NCI-H1436 (cell line): ENCODE measurements at places on chromosomes 5 and 9.

GRCh38 chr5:74640450-74640953 lies at the start of gene ENC1:
Gene ENC1, minus strand, starts transcription at chr5:74640728. Its CDS starts 4,243 bp downstream, at chr5:74636485.
- peak; percentile 90 for DNase-seq

- no peak for DNase-seq
Measured at GRCh38 chr9:129895376-129896268, 60.4 kb downstream of the USP20 start.

- no peak for DNase-seq
Measured at GRCh38 chr5:107361945-107362344, 308.8 kb downstream of the EFNA5 start.

DNA sequence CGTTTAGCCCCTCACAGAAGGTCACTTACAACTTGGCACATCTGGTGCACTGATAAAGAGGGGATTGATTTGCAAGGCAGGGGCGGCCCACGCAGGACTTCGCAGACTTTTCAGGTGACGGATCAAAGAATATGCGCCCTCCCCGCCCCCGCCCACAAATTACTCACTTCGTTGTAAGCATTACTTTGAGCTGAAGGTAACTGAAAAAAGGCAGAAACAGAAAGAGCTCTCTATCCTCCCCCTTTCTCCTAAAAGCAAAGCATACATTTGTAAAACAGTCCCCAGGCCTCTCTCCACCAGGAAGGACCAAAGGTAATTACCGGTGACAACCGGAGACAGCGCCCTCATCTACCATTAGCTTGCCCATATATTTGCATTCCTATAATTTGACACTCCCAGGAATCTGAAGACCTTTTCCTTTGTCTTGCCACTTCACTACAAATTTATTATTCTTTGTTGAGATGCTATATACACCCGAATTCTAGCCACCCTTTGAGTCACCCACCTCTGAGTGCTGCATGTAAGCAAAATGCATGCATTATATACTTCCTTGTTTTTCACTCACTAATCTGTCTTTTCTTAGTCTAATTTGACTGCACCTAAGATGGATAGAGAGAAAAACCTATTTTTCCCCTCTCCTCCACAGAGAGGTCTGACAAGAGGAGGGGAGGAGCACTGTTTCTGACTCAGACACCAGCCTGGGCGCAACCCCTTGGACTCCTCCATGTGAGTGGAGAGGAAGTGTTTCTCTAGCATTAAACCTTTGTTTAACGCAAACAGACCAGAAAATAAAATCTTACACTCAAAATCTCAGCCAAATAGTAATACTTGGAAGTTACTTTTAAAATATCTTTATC lies 74.7 kb upstream of the SPIN1 start:
- DNase-seq = no peak

- no peak for DNase-seq
Measured at GRCh38 chr9:84374516-84374915, 34.0 kb upstream of the SLC28A3 start.

GRCh38 chr5:96736937-96737336 lies 70.8 kb downstream of the ERAP1 start:
- no peak for DNase-seq

DNA sequence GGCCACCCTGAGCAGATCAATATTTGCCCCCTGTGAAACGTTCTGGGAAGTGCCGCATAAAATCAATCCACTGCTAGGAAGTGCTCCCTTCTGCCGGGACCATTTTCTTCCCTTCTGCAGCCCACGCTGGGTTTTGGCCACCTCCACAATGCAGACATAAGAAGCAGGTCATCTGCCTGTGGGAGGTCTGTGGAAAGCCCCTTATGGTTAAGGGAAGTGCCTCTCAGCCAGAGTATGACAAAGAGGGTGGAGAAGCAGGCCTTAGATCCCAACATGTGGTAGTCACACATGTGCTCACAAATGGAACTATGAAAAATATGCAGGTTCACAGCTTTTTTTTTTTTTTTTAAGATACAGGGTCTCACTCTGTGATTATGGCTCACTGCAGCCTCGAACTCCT lies 82.8 kb downstream of the SLC1A3 start:
- DNase-seq = no peak

DNA sequence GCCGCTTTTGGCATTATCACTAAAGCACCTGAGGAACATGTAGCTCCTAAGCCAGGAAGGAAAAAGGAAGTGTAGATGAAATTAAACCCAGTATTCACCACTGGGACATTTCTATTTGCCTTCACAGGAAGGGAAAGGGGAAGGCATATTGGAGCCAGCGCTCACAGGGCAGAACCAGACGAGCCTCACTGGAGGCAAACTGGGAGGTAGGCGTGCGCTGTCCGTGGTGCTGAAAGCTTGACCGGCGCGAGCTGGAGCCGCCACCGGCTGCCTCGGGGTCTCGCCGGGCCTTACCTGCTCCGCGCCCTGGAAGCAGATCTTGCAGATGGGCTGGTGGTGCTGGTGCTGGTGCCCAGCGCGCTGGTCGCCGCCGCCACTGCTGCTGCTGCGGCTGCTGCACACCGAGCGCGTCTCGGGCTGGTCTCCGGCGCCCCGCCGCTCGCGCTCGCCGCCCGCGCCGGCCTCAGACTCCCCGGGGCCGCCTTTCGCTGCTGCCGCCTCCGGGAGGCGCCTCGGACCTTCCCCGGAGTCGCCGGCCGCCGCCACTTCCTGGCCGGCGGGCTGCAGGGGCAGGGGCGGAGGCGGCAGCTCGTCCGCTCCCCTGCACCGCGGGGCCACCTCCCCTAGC lies 732 bp downstream of the MARCHF11 start:
- DNase-seq = no peak

- no peak for DNase-seq
Measured at GRCh38 chr5:176740131-176740701, 70.1 kb upstream of the UNC5A start.

GRCh38 chr9:71929223-71929622 lies 17.8 kb downstream of the C9orf85 start:
- no peak for DNase-seq

DNA sequence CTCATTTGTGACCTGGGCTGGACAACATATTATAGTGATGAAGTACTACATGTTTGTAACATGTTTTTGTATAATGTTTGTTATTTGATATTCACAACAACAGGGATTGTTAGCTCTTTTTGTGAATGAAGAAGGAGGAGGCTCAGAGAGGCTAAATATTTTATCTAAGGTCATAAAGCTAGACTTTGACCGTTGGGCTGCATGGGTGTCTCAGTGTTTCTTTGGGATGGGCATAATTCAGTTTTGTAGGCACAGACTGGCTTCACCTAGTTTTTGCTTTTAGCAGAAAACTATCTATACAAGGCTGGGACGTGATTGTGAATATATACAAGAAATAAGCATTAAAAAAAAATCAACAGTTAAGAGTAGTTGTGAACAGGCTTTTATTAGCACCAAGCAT lies 15.0 kb upstream of the GNG10 start:
- no peak for DNase-seq

GRCh38 chr9:6956879-6957278 lies 199.1 kb downstream of the KDM4C start:
- DNase-seq = no peak

- no peak for DNase-seq
Measured at GRCh38 chr5:8851101-8851500, 694.8 kb downstream of the SEMA5A start.

DNA sequence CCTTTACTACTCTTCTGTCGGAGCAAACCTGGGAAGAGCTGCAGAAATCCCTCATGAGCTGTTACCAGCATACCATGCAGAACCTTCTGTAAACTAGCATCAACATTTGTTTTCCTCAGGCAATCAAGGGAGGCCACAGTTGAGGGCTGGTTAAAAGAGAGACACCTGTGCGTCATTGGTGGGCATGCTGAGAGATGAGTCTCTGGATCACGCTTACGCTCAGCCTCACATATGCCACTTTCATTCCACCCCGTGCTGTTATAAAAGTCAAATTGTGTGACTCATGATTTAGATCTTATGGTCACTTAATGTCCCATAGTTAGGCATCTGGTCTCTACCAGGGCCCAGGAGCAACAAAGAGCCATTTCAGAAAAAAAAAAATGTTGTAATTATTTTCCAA lies 18.1 kb upstream of the ICE1 start:
- no peak for DNase-seq

DNA sequence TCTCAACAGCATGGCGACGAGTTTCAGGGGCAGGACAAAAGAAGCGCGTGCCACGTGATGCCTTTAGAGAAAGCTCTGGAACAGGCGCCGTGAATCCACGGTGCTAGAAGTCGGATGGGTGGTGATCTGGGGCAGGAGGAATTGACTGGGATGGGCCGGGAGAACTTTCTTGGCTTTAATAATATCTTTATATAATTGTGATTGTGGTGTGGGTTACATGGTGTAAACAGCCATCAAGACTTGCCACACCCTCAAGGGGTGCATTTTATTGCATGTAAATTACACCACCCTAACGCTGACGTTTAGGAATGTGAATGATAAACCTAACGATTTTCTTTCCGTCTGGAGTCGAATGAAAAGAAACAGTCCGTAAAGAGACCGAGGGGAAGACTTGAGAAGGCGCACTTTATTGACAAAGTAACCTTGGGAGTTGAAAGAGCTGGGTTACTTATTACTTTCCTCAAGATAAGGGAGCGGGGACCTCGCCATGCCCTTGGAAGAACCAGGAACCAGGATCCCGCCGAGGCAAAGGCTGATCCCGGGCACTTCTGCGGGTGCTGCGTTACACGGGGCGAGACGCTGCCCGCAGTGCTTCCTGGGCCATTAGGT lies 8.5 kb downstream of the NRARP start:
- no peak for DNase-seq

- DNase-seq = no peak
Measured at GRCh38 chr5:114859438-114859735, 310.3 kb downstream of the TRIM36 start.

DNA sequence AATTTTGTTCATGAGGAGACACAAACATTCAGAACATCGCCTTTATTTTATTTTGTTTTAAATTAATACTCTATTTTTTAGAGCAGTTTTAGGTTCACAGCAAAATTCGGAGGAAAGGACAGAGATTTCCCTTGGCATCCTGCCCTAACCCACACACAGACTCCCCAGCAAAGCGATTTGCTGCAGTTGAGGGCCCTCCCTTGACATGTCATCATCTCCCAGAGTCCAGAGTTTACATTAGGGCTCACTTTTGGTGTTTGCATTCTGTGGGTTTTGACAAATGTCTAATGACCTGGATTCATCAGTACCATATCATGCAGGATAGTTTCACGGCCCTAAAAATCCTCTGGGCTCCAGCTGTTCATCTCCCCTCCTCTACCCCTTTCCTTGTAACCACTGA lies 33.6 kb upstream of the COL5A1 start:
- DNase-seq = no peak

DNA sequence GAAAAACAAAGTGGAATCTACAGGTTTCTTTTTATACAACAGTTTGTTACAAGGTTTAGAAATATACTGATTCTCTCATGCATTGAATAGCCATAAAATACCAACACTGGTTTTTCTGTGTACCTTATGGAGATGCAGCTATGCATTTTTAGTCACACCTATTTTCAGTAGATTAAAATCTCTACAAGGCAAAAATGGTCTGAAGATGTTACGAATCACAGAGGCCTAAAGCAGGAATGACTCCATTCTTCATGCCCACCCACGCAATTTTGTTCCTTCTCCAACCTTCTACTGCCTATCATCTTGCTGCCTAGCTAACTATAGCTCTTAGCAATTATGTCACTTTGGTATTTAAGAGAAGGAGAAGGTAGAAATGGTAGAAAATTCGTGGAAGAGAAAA lies 9.9 kb downstream of the PLK2 start:
- no peak for DNase-seq

GRCh38 chr5:68215898-68216244 lies 315 bp downstream of the PIK3R1 start:
- DNase-seq = no peak

DNA sequence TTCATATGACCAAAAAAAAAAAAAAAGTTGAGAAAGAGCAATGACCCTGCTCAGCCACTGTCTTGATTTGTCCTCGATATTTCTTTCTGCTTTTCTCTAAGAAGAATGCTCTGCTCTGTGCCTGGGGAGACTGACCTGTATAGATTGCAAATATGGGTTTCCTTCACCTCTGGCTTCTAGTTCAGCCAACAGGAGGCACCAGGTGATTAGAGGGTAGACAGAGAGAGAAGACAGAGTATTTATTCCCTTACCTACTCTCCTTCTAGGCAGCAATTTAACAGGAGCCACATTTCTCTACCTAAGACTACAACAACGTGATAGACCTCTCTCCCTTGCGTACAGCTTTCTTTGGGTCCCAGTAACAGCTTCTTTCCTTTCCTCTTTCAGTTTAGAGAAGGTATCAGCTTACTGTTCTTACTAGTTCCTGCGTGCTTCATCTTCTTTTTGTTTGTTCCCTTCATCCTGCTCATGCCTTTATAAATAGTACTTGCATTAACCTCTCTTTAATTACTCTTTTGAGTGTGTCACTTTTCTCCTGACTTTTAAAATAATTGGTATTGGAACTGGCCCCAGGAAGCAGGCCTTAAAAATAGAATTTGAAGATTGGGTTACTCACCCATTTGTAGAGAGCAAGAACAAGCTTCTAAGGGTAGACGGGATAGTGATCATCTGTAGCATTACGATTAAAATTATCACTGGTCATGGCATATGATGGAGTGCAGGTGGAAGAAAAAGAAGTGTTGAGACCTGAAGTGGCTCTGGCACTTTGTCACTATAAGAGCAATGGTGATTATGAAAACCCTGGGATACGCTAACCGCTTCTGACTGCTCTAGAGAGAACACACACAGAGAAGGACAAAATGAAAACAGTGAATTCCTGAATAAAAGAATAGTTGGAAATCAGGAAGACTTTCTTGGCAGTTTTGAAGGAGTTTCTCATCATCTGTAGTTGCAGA lies 161.2 kb upstream of the FSTL4 start:
- no peak for DNase-seq

GRCh38 chr9:3401221-3401954 lies 124.4 kb downstream of the RFX3 start:
- DNase-seq = peak; percentile 89

GRCh38 chr5:82396871-82397514 lies 118.8 kb upstream of the RPS23 start:
- no peak for DNase-seq

- DNase-seq = no peak
Measured at GRCh38 chr9:91515074-91515687, 91.5 kb upstream of the NFIL3 start.

DNA sequence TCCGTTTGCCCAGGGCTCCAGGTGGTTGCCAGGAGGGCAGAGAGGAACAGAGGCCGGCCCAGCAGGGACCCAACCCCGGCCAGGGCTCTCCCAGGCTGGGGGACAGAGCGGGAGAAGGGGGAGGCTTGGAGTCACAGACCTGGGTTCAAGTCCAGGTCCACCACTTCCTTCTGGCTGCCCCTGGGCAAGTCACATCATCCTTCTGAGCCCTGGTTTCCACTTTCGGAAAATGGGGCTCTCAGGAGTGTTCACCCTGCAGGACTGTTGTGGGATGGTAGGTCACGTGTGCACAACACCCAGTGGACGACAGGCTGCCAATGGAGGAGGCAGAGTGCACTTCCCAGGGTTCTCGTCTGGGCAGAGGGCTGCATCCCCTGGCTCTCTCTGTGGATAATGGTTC lies 245.4 kb downstream of the PBX3 start:
- no peak for DNase-seq

DNA sequence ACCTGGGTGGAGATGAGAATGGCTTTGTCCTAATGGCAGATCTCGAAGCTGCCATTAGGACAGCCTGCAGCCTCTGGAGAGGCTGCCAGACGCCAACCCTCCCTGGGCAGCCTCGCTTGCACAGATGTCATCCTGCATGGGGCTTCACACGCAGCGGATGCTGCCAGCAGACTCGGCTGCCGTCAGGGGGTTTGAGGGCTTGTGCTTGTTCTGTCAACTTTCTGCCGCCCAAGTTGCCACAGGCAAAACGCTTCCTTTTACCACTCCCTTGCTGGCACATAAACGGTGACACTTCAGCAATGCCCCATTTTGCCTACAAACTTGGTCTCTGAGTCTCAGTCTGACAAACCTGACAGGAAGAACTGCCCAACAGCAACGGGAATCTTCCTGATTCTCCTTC lies 24.7 kb downstream of the DAP start:
- DNase-seq = no peak
